ENCODE measurements at places on chromosomes 1 and 21. TPM values are rescaled to one million over a fixed set of nuclear protein-coding genes. Genes with fewer than 3 reads are reported as not detected.

DIO1 gene
- not detected for total RNA-seq

DNASE2B gene
- not detected for total RNA-seq

VAV3 gene
- 2.3 TPM for total RNA-seq

DNA sequence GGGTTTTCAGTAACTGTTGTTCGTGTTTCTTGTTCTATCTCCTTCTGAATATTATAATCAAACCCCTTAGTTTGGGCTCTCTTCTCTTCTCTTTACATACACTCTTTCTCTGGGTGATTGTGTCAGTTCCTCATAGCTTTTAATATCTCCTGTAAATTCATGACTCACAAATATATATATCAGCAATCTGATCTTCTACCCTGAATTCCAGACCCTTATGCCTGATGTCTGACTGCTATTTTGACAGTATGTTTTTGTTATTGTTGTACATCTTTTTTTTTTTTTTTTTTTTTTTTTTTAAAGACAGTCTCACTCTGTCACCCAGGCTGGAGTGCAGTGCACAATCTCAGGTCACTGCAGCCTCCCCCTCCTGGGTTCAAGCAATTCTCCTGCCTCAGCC lies 70.8 kb upstream of the MPC2 start:
- H3K4me1 ChIP-seq: no peaks in the 10 kb centered on the region
- DNase-seq: no peak
- H3K27me3 ChIP-seq: no peaks in the 10 kb centered on the region
- peaks cover 66% of the 10 kb centered on the region for H3K36me3 ChIP-seq

GRCh38 chr1:215146240-215146975 lies 63.9 kb downstream of the KCNK2 start:
- H3K36me3 ChIP-seq: no peaks in the 10 kb centered on the region
- no peak overlapping the region for H3K27ac ChIP-seq
- H3K27me3 ChIP-seq: no peaks in the 10 kb centered on the region
- H3K4me3 ChIP-seq: no peak overlapping the region
- H3K4me1 ChIP-seq: no peaks in the 10 kb centered on the region

- peaks cover 40% of the 10 kb centered on the region for H3K4me1 ChIP-seq
- peak; percentile 91 for DNase-seq
- H3K27me3 ChIP-seq: no peaks in the 10 kb centered on the region
- H3K27ac ChIP-seq: peak overlapping the region; percentile 99
Measured at GRCh38 chr1:27365372-27366112, 1.2 kb downstream of the MAP3K6 start.

DNA sequence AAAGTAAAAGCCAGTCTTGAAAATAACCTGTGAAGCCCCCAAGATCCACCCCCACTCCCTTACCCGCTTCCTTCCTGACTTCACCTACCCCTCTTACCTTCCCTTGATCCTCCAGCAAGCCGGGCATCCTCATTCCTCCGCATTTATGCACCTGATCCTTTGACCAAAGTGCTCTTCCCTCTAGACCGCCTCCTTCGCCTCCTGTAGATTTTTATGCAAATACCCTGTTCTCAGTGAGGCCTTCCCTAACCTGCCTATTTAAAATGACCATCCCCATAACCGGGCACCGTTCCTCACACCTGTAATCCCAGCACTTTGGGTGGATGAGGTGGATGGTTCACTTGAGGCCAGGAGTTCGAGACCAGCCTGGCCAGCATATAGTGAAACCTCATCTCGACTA lies 1.1 kb upstream of the NENF start:
- DNase-seq: no peak
- H3K27me3 ChIP-seq: no peaks in the 10 kb centered on the region
- H3K4me3 ChIP-seq: no peak overlapping the region
- peaks cover 3% of the 10 kb centered on the region for H3K36me3 ChIP-seq
- no peak overlapping the region for H3K27ac ChIP-seq
- peaks cover 16% of the 10 kb centered on the region for H3K4me1 ChIP-seq

DNA sequence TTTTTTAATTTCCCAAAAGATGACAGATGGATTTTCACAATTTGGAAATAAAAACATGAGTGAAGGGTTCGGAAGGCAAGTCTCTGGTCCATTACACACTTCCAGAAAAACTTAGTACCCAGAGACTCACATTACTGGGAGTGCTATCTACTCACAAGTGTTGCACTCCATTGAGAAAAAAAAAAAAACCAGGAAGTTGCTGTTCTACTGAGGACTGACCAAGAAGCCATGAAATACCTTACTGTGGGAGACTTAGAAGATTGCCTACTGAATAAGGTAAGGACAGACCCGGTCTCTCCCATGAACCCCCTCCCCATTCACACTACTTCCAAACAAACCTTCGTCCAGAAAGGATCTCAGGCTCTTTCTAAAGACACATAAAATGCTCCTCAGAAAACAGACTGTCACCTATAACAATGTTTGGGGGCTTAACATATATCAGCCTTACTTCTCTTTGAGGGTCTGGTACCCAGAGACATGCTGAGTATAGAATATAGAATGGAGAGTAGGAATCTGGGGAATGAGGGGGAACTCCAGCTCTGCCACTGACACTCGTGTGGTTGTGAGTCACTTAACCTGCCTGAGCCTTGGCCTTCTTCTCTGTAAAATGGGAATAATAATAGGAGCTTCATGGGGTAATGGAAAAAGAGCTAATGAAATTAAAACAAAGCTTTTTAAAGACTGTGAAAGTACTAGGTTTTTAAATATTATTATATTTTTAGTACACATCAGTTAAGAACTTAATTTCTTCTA lies 1.4 kb downstream of the MAB21L3 start:
- no peak overlapping the region for H3K27ac ChIP-seq
- no peak for DNase-seq
- no peak overlapping the region for H3K4me3 ChIP-seq
- H3K4me1 ChIP-seq: no peaks in the 10 kb centered on the region

GRCh38 chr1:53574621-53575020 lies 115.4 kb downstream of the DMRTB1 start:
- no peak overlapping the region for H3K4me3 ChIP-seq
- H3K4me1 ChIP-seq: no peaks in the 10 kb centered on the region
- DNase-seq: no peak
- no peaks in the 10 kb centered on the region for H3K36me3 ChIP-seq

DNA sequence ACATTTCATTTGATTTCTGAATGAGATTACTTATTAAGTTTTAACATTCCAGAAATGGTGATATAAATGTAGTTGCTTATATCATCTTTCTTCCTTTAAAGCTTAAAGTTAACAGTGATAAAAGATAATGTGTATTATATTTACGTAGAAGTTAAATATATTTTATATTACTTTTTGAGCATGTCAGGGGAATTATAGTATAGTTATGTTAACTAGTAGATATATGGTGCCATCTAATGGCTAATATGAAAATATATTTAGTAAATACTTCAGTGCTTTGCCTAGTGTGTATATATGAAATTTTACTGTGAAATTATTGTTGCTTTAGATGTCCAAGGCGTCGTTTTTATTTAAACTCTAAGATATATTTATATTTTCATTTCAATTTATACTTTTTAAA lies 51.5 kb downstream of the SYT14 start:
- no peaks in the 10 kb centered on the region for H3K4me1 ChIP-seq
- no peak overlapping the region for H3K27ac ChIP-seq
- no peak overlapping the region for H3K4me3 ChIP-seq
- no peak for DNase-seq

HAO2 gene
- not detected for total RNA-seq

All from heart left ventricle (tissue), 16 donors.